Spleen (tissue), 13 donors: ENCODE measurements at places on chromosomes 12 and 14. TPM values are rescaled to one million over a fixed set of nuclear protein-coding genes. Genes with fewer than 3 reads are reported as not detected.

DNA sequence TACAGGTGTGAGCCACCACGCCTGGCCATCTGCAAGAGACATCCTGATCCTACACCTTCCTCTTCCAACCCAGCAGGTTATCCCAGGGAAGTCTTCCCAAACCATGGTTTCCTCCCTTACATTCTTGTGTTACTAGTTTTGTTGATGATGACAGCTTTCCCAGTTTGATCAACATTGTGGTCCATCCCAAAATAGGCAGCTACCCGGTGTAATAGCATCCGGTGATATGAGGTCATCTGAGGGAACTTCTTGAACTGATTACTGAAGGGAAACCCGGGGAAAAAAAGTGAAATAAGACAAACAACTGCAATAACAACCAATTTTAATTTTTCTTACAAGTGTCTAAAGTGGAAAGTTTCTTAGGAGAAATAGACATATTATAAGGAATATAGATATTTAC is 45.3 kb upstream of the STAC3 start:
- DNase-seq, result no peak

GRCh38 chr14:93153121-93153520 is 31.6 kb downstream of the MOAP1 start:
- DNase-seq, result no peak

DNA sequence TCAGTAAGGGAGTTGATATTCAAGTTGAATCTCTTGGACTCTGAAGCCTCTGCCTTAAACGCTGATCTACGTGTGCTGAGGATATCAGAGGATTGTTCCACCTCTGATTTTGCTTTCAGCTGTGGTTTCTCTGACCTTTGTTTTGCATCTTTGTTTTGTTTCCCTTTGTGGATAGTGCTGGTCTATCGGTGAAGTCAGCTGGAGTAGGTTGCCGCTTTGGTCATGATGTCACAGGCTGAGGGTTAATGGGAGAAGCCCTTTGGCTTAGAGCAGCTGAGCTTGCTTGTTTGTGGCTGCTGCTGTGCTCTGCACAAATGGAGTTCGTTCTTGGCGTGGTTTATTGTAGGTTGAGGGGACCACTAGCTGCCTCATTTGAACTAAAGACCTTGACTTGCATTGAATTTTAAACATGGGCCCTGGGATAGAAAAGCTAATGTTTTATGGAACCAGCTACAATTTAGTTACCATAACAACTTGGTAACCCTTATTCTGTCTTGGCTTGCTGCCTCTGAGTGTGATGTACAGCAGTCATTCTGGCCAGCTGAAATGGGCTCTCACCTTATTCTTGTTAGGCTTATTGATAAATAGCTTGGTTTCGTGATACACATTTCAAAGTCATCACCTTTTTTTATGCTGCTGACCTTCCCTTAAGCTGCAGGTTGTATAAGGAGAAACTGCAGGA is 284.5 kb upstream of the E2F7 start:
- DNase-seq, result no peak

DNA sequence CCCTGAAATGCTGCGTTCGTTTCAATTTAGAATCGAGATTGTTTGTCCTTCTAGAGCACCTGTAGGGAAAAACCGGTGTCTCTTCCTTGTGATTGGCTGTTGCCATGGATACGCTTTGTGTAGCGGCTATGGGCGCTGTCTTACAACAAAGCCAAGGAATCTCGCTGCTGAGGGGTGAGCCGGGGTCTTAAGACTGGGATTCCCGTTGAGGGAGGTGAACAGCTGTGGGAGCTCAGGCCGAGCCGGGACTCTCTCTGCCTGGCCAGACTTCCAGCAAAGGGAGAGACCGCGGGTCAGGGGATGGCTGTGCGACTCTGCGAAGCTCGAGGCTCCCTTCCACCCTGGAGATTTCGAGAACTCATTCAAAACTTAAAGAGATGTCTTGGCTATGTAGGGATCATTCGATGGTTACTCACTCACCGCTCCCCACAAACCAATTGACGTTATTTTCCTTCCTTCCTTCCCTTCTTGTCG is at the start of the genes LRRIQ1 and TSPAN19:
TSS of gene LRRIQ1 (plus strand) at position 118 of the 474 bp plus-strand sequence. CDS start 1,826 bp downstream, outside the sequence.
TSS of gene TSPAN19 (minus strand) at position 44 of the 474 bp plus-strand sequence. CDS start 6,331 bp downstream, outside the sequence.
- DNase-seq, result peak; percentile 67

DNA sequence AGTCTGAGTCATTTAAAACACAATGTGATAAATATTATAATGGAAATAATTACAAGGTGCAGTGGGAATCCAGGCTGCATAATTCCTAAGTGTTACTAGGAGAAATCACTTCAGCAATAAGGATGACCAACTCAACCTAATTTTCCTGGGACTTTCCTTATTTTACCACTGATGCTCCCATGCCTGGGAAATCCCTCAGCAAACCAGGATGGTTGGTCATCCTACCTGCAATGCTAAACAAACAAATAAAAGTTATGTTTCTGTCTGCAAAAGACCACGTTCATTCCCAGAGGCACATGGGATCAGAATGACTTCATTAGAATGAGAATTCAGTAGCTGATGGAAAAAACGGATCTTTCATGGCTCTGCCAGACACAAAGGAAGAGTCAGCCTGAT is 130.8 kb upstream of the RAP1B start:
- no peak for DNase-seq

- no peak for DNase-seq
These were observed 265.6 kb upstream of the GARIN6 start for GRCh38 chr12:99381992-99382391.

GRCh38 chr12:54425702-54426101 is 6.6 kb upstream of the ITGA5 start:
- no peak for DNase-seq

NANOG gene
- not detected for total RNA-seq

DNA sequence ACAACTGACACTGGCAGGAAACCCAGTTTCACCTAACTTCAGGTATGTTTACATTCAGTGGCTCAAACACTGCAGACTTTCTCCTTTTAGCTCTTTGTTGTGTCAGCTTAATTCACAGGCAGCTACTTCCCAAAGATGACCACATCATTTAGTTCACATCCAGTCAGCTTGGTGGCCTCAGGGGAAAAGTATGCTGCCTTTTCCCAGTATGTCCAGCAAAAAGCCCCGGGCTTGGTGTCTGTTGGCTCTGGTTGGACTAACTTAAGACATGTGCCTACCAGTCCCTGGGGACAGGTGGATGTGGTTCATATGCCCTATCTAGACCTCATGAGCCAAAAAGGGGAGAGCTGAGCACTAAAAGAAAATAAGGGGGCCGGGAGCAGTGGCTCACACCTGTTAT is 56.4 kb downstream of the GOLGA5 start:
- DNase-seq, result no peak

PRB2 gene
- not detected for total RNA-seq

DNA sequence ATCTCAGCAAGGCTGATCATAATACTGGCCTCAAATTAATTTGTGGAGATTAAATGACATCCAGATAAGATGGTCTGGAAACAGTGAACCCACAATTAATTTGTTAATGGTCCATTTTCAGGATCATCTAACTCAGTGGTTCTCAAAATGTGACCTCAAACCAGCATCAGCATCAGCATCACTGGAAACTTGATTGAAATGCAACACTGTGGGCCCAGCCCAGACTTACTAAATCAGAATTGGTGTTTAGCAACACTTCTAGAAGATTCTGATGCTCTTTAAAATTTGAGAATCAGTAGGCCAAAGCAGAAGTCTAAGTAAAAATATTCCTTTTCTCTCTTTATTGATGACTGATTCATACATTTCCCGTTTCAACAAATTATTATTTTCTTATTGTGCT is 10.7 kb upstream of the KRT82 start:
- no peak for DNase-seq

ACOT4 gene
- 0.65 TPM for total RNA-seq

DNA sequence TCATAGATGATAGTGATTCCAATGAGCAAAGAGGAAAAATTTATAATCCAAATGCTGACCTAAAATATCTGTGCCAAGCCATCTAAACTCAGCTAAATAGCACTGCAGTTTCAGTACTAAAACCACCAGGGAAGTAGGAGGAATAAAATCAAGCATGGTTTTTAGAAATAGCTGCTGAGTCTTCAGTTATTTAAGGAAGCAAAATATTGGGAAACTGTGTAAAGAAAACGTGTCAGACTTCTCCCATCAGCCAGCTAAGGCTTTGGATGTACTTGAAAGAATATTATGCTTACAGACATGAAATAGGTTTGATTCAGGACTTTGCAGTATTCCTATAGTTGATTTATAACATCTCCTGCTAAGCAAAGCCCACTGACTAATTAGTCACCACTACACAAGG is 24.7 kb downstream of the CLEC2D start:
- no peak for DNase-seq

DNA sequence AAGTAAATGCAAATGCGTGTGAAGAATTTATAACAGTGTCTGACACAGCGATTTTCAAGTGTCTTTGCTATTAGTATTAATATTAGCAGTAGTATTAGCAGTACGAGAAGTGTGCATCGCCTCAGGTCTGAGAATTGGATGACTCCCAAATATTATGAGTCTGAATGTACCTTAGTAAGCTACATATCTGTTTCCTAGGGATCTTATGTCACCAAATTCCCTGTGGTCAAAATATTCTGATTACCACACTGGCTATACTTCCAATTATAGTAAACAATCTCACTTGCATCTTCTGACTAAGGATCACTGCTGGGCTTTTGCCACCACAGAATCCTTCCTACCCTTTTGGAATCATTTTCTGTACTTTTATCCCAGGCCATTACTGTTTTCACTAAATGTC is 396.0 kb upstream of the MIS18BP1 start:
- no peak for DNase-seq

DNA sequence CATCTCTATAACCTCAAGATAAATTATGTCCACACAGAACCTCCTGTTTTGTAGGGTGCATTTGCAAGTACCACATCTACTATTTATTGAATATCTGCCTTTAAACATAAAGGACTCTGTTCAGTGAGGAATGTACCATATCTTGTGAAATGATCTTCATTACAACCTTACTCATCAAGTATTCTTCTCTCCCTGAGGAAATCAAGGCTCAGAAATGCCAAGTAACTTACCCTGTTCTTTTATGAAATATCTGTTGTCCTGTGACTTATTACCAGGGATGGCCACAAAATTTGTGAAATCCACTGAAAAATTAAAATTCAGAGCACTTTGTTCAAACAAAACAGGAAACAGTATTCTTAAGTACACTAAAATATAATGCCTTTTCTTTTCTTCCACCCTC is 366.7 kb downstream of the GALC start:
- no peak for DNase-seq

ERH gene
- 130 TPM for total RNA-seq

- DNase-seq, result no peak
These were observed 108.6 kb downstream of the KTN1 start for GRCh38 chr14:55688566-55688965.

HOXC12 gene
- not detected for total RNA-seq

NFYB gene
- 25.3 TPM for total RNA-seq

GRCh38 chr14:92400579-92401444 is 77.8 kb downstream of the SLC24A4 start:
- DNase-seq, result no peak

PTHLH gene
- 1.0 TPM for total RNA-seq

DNA sequence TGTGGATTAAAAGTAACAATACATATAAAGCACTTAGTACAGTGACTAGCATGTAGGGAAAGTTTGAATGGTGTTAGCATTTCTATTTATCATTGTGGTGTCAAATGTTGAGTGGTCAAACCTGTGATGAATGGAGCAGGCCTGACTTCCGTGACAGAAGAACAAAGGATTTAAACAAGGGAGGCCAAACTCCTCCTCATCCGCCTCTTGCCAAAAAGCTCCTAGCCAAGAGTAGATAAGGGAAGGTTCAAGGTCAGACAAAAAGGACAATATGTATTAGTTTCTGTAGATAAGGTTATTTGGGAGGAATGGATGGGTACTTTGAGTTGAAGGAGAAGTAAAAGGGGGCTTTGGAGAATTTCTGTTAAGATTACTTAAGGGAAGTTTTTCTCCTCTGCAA is 6.5 kb downstream of the RNASE7 start:
- no peak for DNase-seq

ST8SIA1 gene
- 4.3 TPM for total RNA-seq

GRCh38 chr12:68199127-68199526 is 26.5 kb downstream of the IL26 start:
- no peak for DNase-seq

DNA sequence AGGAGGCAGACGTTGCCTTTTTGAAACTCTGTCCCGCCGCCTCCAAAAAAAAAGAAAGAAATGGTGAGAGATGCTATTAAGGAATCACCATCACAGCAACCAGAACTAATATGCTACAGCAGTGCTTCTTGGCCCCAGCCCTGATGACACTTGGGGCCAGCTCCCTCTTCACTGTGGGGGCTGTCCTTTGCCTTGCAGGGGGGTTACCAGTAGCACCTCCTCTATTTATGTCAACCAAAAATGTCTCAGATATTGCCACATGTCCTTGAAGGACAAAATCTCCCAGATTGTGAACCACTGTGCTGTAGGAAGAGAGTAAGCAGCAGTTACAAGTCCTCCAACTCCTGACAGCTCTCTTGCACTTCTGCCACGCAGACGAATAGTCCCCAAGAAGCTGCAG is 76.4 kb downstream of the LRRC74A start:
- no peak for DNase-seq

DNA sequence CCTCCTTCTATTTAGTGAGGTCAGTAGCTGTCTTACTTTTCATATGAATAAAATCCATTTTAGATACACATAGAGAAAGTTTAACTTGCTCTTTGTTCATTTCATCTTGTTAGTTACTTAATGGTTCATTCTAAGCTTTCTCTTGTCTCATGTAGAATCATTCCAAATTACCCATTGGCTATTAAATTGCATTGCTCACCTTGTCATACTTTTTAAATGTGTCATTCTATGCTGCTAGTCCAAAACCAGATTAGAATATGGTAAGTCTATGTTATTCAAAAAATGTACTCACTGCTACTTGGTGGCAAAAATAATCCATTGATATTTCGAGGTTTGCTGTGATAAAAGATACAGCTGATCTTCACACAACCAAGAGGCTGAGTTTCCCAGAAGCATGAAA is 3.0 kb downstream of the C12orf50 start:
- DNase-seq, result no peak

SERPINA6 gene
- total RNA-seq, result not detected

DNA sequence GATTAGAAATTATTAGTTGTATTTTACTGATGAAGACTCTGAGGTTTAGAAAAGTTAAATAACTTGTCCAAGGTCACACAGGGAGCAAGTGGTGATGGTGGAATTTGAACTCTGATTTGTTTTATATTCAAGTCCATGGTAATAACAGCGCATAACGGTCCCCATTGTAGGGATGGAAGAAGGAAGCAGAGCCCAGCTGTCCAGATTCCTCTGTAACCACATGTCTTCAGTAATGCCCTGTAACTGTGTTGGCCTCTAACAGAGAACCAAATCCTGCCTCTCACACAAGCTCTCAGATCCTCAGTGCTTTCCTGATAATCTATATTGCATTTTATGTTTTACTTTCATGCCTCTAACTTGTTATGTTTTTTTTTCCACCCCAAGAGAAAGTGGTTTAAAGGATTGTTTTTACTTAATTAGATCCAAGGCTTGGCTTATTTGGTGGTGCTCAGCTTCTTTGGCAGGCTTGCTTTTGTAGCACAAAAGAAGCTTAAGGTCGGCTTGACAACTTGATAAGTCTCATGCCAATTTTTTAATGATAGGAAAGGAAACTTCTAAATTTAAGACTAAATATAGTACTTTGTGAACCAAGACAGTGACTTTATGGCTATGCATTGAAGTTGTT is 105.1 kb upstream of the SEL1L start:
- no peak for DNase-seq

GRCh38 chr14:58763210-58763609 is 125.4 kb downstream of the DACT1 start:
- no peak for DNase-seq

GRCh38 chr14:92627707-92628215 is 114.2 kb downstream of the RIN3 start:
- no peak for DNase-seq

- DNase-seq, result no peak
These were observed 86.2 kb downstream of the TSPAN8 start for GRCh38 chr12:71071536-71072097.
